ENCODE measurements at places on chromosomes 3 and 15.
A peak's percentile ranks its signal among the peaks of the same experiment; 100 is the strongest.

DNA sequence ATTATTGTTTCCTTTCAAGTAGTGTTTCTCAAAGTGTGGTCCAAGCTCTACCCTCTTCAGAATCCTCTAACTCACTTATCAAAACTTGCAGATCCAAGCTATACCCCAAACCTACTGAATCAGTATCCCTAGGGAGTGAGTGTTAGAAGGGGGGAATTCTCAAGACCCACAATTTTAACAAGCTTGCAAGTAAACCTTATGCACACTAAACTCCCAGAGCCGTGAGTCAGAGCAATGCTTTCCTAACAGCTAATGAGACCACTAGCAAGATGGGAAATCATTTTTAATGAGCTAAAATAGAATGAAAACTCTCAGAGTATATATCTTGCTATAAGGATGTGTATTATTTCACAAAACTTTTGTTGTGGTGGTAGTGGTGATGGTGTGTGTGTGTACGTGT is 41.1 kb upstream of the SRGAP3 start:
- no peak for DNase-seq

DNA sequence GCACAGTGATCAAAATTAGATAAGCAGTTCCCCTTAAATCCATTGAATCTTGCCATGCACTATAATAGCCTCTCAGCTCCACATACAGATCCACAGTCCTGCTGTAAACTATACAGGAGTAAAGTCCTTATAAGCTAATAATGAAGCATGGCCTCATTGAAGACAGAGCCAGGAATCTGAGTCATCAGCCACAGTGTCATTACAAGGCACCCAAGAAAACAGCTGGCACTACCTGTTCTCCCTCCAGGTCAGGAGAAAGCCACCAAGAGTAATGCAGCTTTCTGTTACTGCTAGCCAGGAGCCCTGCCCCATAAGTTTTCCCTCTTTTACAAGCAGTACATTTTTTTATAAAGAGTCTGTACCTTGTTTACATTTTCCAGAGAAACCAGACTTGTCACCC is 27.3 kb downstream of the WDR49 start:
- no peak for DNase-seq

GRCh38 chr3:14214764-14215163 is 36.1 kb downstream of the LSM3 start:
- DNase-seq: no peak

GRCh38 chr3:157543501-157544035 is 40.4 kb upstream of the VEPH1 start:
- no peak for DNase-seq

GRCh38 chr3:115681736-115682135 is 58.4 kb downstream of the GAP43 start:
- DNase-seq: no peak

DNA sequence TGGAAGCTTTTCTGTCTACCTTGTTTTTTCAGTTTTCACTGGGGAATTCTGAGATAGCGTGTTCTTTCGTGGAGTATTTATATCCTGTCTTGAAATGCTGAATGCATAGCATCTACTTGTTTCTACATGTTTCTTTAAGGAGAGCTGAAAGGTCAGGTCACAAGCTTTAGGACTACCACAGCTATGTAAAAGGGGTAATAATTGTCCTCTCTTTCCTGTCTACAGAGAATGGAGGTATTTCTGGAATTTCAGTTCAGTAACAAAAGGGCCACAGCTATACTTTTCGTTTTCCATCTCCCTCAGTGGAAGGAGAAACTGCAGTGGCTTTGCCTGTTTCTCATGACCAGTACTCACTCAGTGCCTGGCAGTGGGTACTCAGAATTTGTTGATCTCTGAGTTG is 4.7 kb downstream of the INAFM2 start:
- no peak for DNase-seq

DNA sequence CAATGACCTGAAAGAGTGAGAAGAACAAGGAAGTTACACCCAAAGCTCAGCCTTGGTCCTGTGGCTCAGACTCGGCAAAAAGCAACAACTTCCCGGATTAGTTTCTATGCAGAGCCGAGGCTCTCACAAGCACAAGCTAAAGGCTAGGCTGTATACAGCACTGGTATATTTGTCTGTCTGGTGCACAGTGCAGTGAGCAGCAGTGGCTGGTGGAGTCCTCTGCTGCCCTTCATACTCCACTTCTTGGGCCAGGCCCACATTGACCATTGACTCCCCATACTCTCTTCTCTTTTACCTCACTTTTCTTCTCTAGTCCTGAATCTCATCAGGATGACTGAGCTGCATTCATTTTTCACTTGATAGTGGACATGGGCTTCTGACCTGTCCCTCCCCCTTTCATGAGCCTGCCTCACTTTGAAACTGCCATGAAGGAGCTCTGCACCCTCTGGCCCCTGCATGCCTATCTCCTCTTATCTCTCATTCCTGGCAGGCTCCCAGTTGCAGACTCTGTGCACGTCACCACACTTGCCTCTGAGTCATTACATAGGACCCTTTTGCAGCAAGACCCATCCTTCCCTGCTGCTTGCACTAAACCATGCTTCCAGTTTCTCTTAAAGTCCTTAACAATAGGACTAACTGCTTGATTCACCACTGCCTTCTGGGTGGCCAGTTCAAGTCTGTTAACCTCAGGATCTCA is 379.3 kb downstream of the NTRK3 start:
- DNase-seq: peak; percentile 33

DNA sequence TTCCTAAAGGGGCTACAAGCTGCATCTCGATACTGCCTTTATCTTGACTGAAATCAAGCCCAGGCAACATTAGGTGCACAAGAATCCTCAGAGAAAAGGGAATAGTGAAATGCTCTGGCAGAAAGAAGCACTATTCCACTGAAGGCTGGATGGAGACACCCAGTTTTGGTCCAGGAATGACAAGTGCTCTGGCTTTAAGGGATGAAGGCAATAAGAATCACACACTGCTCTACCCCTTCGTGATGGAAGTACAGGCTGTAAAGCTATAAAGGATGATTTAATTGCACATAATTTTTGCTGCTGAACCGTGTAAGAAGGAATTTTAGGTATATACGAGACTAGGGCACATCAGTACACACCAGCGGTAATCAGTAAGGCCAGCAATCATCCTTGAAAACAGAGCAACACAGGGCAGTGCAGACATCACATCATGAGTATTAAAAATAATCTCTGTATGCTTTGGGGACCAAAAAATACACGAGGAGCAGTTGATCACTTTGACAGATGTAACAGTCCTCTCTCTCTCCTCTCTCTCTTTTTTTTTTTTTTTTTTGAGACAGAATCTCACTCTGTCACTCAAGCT is 414.6 kb upstream of the TBL1XR1 start:
- DNase-seq: no peak

DNA sequence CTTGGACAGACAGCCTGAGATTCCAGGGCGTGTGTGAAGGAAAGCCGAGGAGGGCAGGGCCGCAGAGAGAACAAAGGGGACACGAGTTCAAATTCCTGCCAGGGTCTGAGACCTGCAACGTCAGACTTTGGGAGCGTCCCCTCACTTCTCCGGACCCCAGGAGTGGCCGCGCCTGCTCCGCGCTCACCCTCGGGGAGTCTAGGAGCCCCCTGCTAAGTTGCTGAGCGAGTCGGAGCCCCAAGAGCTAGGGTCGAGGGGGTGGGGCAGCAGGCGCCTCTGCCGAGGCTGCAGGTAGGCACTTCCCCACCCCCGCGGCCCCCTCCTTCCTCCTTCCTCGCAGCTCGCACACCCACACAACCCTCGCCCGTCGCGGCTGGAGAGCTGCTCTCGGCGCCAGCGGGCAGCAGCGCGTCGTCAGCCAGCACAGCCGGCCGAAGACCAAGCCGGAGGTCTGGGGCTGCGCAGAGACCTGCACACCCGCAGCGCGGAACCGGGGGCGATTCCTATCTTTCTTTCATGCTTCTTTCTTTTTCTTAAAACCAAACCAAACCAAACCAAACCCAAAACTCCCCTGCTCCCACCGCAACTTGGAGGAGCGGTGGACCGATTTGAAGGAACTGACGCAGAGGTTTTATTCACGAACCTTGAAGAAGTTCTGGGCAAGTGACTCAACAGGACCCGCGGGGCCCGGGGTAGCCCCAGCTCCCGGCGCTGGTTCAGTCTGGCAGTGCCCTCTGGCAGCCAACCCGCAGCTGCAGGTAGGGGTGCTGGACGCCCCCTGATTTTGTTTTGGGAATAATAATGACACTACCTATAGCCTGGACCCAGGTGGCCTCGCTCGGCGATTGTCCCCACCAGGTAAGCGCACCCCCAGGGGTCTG is at the start of gene ANKRD34C:
Gene ANKRD34C, plus strand, starts transcription at position 352 of the 881 bp plus-strand sequence. CDS start 10,563 bp downstream, outside the sequence.
- DNase-seq: no peak

- DNase-seq: no peak
Observed at GRCh38 chr15:59825901-59826300, 136.8 kb upstream of the BNIP2 start.

GRCh38 chr3:161423911-161424522 is 52.7 kb upstream of the SPTSSB start:
- DNase-seq: no peak

DNA sequence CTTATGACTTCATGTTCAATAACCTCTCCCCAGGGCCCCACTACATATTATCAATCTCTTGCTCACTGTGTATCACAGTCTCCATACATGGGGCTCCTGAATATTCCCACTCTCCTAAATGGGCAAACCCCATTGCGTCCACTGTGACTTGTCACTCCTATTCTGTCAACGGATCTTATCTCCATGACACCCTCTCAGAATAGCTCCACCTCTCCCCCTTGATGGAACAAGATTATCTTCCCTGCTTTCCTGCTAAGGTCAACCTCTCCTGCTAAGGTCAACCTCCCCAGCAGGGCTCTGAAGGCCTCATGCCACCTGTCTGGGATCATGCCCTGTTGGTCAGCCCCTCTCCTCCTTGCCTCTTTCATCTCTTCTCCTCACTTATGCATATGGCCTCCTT is 1.8 kb downstream of the CLDN18 start:
- no peak for DNase-seq

- peak; percentile 81 for DNase-seq
Observed at GRCh38 chr3:53219895-53220483, 35.8 kb downstream of the TKT start.

GRCh38 chr15:67164401-67164791 is 90.1 kb downstream of the AAGAB start:
- DNase-seq: no peak

DNA sequence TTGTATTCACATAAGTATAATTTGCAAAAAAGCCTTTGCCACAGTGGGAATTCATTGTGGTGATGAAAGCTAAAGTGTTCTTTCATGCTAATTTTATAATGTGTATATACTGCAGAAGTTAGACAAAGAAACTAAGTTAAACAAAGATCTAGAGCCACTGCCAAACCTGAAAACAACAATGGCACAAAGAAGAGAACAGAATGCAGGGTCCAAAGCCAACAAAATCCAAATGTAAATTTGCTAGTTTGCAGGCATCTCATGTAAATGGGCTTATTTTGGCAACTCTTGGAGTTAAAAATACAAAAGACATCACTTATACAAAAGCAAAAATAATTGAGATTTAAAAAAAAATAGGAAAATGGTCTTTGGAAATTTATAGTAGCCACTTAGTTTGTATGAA is 123.0 kb downstream of the TCF12 start:
- DNase-seq: no peak

GRCh38 chr3:177657243-177657642 is 460.0 kb upstream of the TBL1XR1 start:
- DNase-seq: no peak

DNA sequence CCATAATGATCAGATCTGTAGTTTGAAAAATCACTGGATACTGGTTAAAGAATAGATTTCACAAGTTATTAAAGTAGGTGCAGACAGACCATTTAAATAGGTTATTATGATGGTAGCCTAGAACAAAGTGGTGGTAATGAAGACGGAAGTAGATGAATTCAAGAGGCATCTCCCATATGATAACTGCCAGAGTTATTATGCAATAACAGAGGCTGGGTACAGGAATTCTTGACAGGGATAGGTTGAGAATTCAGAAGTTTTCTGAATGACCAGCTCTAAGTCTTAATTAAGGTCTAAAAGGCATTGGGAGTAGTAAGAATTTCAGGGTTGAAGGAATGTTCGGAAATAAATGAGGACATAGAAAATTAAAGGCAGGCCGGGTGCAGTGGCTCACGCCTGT is 108.9 kb downstream of the PEAK1 start:
- DNase-seq: no peak

DNA sequence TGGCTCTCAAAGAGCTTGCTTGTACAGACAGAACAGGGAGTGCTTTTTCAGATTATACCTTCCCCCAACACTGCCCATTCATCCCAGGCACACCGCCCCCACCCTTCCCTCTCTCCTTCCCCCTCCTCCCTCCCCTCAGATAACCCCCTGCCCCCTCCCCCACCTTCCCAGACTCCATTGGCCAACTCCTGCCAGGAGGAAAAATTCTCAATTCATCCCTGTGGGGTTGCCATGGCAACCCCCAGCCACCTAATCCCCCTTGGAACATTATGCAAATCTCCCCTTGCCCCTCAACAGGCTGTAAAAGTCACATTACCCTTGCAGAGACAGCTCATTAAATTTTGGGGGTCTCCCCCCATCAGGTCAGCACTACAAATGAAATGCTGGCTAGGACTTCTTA is 14.3 kb downstream of the TLE3 start:
- DNase-seq: no peak

GRCh38 chr3:114299421-114299820 is 5.6 kb downstream of the TIGIT start:
- no peak for DNase-seq

GRCh38 chr3:149333176-149333859 is at the start of gene TM4SF18:
Gene TM4SF18 (minus strand): TSS chr3:149333636. CDS start chr3:149333382, 254 bp downstream.
- no peak for DNase-seq

GRCh38 chr15:45572617-45573016 is 14.6 kb upstream of the BLOC1S6 start:
- DNase-seq: no peak

DNA sequence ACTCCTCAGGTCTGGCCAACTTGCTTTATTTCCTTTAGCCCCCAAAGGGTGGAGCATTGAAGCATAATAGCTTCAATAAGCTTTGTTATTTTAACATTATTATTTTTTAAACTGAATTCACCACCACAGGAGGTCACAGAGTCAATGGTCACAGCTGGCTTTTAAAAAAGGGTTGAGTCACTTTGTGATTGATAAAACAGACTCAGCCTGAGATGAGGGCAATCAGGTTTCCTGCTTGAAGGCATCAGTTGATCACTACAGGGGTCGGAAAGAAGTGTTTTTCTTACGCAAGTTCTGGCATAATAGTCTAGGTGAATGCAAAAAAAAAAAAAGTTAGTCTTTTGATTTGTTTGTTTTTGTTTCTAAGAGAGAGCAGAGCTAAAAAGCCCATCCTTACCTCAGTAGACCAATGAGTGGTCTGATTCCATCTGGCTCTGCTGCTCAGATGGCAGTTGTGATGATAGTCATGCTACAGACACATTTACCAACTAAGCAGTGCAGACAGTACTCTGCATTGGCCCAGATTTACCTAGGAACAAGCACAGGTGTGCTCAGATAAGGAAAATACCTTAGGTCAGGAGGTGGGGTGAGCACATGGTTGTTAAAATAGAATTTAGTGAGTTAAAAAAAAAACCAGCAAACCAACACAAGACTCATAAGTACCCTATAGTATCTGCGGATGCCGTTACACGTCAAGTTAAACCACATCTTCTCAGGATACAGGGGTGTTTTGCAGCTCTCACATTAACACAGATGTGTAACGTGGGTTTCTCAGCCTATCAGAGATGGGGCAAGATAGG is 22.6 kb downstream of the ZNF80 start:
- no peak for DNase-seq

- no peak for DNase-seq
Observed at GRCh38 chr3:5784690-5785089, 597.2 kb downstream of the EDEM1 start.
